Kidney (tissue), 22 donors: ENCODE measurements at places on chromosomes 12 and 14. TPM values are rescaled to one million over a fixed set of nuclear protein-coding genes. Genes with fewer than 3 reads are reported as not detected.

Gene RDH16
- 0.15 TPM for polyA plus RNA-seq

Gene IL31
- polyA plus RNA-seq: not detected

Gene PKP2
- polyA plus RNA-seq: 4.3 TPM

Gene KERA
- polyA plus RNA-seq: not detected

Gene ACOT2
- polyA plus RNA-seq: 128 TPM

Gene MBIP
- polyA plus RNA-seq: 21.4 TPM

Gene TAS2R19
- not detected for polyA plus RNA-seq

Gene OR10P1
- polyA plus RNA-seq: not detected

Gene NEUROD4
- not detected for polyA plus RNA-seq

Gene SPTB
- 2.2 TPM for polyA plus RNA-seq

Gene KRT83
- polyA plus RNA-seq: not detected

Gene AKAP6
- 0.92 TPM for polyA plus RNA-seq

Gene LAG3
- not detected for polyA plus RNA-seq

Gene GPR65
- polyA plus RNA-seq: 0.62 TPM

Gene ASIC1
- 0.99 TPM for polyA plus RNA-seq

Gene CACNA1C
- polyA plus RNA-seq: 1.6 TPM

Gene SAMD15
- 1.8 TPM for polyA plus RNA-seq

Gene IKZF4
- polyA plus RNA-seq: 2.7 TPM

Gene GZMB
- 0.86 TPM for polyA plus RNA-seq

Gene CDCA4
- polyA plus RNA-seq: 4.1 TPM

Gene ALKBH2
- 18.8 TPM for polyA plus RNA-seq

Gene CLEC2D
- polyA plus RNA-seq: 2.5 TPM

Gene STRAP
- polyA plus RNA-seq: 99.1 TPM
